Bone marrow (tissue), 2 donors: ENCODE measurements at places on chromosomes 7 and 10.
A peak's percentile ranks its signal among the peaks of the same experiment; 100 is the strongest.

- no peak for DNase-seq
Measured at GRCh38 chr7:68143345-68143744, 1146.7 kb downstream of the TYW1 start.

GRCh38 chr7:10225275-10225674, 748.4 kb upstream of the PHF14 start:
- DNase-seq: no peak

GRCh38 chr7:19404912-19405329, 259.7 kb upstream of the FERD3L start:
- DNase-seq: no peak

- DNase-seq: no peak
Measured at GRCh38 chr10:22427890-22428571, 82.7 kb downstream of the SPAG6 start.

DNA sequence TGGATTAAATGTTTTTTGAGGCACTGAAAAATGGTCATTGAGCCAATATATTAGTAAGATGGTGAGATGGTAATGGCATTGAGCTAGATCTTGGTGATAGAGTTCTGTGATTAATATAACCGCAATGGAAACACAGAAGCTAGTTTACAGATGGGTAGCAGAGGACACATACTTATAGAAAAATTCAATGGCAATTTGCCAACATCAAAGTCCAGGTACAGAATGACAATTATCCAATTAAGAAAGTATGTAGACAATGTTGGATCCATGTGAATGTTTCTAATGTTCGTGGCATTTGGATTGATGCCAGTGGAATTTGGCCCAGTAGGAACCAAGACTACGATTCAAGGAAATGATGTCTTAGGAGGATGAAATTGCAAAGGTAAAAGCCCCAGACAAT, 187.8 kb downstream of the GNAT3 start:
- DNase-seq: no peak

- no peak for DNase-seq
Measured at GRCh38 chr10:97485647-97486281, 12.5 kb downstream of the MMS19 start.

GRCh38 chr7:73841689-73842066, 638 bp downstream of the METTL27 start:
- DNase-seq: no peak

DNA sequence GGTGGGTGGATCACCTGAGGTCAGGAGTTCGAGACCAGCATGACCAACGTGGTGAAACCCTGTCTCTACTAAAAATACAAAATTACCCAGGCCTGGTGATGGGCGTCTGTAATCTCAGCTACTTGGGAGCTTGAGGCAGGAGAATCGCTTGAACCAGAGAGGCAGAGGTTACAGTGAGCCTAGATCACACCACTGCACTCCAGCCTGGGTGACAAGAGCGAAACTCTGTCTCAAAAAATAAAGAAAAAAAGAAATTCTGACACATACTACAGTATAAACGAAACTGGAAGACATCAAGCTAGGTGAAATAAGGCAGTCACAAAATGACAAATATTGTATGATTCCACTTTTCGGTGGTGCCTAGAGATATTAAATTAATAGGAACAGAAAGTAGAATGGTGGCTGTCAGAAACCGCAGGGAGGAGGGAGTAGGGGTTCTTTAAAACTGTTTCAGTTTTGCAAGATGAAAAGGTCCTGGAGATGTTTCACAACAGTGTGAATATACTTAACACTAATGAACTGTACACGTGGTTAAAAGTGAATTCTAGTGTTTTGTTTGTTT, 23.2 kb downstream of the PILRA start:
- DNase-seq: peak; percentile 77

GRCh38 chr10:43362191-43362839, 9.1 kb upstream of the FXYD4 start:
- DNase-seq: peak; percentile 93

DNA sequence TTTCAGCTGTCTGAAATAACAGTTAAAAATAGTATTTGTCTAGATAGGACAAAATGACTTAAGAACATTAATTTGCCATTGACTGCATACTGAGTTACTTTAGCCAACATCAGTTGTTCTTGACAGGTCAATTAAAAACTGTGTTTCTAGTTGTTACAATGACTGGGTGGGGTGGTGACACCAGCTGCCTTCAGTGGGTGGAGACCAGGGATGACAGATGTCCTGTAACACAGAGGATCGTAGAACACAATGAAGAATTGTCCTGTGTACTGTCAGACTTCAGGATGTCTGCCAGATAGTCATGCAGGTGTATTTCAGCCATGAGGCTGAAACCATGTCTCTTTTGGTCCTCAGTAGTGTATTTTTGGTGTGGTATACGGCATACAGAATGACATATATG, 24.4 kb downstream of the TRUB1 start:
- DNase-seq: no peak

DNA sequence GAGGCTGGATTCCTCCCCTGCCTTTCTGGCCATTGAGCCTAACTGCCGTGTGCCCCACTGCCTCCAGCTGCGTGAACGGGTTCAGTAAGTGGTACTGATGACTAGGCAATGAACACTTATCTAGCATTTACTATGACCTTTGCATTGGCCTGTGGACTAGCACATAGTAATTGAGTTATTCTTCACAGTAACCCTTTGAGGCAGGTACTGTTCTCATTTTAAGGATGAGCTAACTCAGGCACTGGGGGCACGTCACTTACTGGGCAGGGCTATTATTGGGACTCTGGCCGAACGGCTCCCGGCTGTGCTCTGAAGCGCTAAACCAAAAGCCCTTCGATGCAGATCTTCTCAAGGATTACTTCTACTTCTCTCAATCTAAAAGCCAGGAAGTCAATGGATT, 38.3 kb downstream of the WIPF3 start:
- no peak for DNase-seq

DNA sequence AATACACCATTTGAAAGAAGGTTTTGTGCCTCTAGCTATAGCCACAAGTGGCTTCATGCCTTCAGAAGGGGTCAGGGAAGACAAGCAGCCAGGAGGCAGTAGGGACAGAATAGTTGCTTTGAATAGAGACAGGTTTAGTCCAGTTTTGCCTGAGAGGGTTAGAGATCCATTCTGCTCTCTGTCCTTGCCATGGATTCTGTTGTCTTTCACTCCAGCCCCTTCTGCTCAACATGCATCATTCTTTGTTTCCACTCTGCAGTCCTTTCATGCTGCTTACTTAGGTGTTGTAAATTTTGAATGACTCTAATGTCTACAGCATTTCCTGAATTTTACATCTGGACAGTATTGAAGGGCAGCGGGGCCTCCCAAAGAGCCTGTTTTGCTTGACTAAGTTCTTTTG, 60.3 kb downstream of the CNTNAP2 start:
- DNase-seq: no peak

DNA sequence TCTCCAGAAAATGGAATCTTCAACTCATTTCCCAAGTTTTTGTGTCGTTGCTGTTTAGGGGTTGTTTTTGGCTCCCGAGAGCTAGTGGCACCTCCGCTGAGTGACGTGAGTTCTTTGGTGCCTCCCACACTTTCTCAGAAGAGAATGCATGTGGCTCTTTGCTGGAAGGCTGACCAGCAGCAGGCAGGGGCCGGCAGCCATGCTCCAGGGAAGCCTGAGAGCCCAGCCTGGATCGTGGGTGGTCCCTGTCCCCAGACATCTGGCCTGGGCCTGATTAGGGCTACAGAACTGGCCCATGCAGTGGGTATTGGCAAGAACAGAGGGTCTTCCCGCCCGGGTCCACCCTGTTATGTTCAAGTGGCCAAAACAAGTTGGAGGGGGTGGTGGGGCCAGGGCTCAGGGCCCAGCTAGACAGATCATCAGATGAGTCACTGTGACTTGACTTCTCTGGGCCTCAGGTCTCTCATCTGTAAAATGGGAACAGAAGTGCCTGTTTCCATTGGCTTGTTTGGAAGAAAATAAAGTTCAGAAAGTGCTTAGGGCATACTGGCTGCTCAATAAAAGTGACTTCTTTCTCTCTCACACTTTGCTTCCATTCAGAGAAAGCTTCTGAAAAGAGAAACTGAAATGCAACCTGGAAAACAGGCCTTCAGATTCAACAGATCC, 83.1 kb downstream of the STRA8 start:
- no peak for DNase-seq

DNA sequence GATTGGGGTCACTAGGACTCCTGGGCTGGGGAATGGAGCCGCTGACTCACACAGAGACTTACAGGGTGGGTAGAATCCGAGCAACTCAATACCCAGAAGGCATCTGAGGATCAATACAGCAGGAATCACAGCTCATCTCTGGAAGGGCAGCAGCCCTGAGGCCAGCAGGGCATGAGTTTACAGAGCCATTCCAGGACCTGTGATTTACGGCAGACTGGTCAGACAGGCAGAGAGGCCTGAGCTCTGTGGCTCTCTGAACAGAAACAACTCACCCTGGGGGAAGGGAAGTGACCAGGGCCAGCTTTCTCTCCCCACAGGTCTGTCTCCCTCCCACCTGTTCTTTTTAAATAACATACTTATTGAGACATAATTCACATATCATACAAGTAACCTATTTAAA, 88.2 kb upstream of the CXCL12 start:
- DNase-seq: no peak

DNA sequence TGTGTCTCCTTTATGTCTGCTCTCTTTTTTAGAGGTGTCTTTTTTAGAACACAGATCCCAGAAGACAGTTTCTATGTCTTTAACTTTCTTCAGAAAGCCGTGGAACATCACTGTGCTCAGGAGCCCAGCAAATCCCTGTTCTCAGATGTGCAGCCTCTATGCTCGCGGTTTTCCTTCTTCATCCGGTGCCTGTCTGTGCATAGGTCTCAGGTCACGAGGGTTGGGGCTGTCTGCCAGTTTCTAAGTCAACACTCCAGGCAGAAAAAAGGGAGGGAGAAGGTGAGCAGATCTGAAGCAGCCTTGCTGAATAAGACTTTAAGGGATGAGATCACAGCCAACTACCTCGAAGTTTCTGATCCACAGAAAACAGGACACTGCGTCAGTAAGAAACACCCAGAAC, 68.5 kb downstream of the CRTAC1 start:
- DNase-seq: no peak

GRCh38 chr10:76352300-76352699, 920.9 kb downstream of the LRMDA start:
- DNase-seq: no peak

GRCh38 chr7:142611566-142612236, 137.6 kb upstream of the PRSS1 start:
- no peak for DNase-seq

GRCh38 chr7:52253953-52254352, 781.5 kb upstream of the POM121L12 start:
- DNase-seq: no peak

DNA sequence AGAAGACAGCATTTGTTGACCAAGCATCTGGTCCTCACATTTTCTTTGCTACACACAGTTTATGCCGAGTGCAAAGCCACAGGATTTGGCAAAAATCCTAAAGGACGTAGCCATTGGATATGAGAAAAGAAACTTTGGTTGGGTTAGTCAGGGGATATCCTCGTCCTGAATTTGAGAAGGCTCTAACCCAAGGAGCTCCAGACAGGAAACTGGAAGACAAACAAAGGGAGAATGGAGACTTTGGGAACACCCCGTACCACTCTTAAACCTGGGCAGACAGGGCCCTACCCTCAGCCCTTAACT, 146.6 kb upstream of the FRMD4A start:
- DNase-seq: no peak

DNA sequence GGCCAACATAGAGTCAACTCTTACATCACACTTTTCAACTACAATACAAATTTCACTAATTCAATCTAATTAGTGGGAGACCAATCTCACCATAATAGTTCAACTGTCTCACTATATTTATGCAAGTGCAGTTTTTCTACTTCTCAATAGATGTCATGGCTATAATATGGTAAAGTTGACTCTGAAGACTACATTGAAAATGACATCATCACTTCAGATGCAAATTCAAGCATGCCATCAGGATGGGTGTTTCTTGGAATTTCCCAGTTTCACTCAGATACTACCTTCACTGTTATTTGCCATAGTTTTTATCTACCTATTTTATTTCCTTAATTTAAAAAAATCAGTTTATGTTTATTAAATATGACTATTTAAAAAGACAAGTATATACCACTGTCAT, 67.1 kb downstream of the ABLIM1 start:
- no peak for DNase-seq

DNA sequence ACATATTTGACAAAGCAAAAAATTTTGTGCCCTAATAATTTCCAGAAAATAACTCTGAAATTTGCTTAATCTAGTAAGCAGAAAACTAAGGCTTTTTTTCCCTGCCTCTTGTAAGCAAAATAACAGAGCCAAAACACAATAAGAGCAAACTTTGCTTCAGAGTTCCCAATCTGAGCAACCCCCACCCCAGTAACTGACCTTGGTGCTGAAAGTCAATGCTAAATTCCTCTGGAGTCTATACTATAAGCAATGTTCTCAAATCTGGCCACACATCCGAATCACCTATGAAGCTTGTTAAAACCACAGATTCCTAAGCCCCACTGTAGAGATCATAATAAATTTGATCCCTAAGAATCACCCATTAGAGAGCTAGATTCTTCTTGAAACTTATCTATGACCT, 150.5 kb downstream of the ELAPOR2 start:
- DNase-seq: no peak

DNA sequence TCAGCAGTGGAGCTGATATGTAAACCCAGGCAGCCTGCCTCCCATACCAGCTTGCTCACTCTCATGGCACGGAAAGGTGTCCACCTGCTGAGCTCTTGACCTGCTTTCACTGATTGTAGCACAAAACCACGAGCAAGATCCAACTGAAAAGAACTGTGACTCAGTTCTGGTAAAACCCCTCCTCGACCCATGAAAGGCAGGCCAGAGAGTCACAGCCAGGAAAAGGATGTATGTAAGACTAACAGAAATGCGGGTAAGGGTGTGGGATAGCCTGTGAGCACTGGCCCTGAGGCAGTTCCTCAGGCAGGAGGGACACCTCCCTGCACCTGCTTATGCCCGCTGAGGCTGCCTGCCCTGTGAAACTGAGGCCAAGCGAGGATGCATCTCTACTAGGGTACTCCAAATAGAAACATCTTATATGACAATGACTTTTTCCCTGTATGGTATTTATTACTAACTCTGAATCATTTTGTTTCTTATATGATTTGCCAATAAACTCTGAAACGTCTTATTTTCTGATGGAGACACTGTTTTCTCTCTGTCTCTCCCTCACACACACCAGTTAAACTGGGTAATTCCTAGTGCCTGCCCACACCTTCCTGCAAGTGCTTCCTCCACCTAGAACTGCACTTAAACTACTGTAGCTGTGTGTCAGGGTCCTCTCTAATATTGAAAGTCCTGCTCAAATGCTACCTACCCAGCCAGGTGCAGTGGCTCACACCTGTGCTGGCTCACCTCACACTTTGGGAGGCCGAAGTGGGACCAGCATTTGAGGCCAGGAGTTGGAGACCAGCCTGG, 73.3 kb upstream of the GHITM start:
- no peak for DNase-seq

DNA sequence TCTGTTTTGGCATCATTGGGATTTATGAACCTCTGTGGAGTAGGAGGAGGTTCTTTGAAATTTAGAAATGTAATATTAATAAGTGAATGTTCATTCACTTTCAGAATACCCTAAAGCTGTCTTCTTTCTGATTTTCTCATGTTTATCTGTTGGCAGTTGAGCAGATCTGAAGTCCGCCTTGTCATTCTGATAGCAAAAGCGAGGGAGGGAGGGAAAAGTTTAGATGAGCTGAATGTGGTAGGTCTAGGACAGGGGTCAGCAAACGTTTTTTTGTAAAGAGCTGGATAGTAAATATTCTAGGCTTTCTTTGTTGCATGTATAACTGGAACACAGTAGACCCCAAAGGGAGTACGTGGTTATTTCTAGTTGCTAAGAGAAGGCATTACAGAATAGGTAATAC, 94.4 kb upstream of the GATA3 start:
- no peak for DNase-seq

- DNase-seq: no peak
Measured at GRCh38 chr7:154942691-154943090, 60.2 kb downstream of the PAXIP1 start.
